Dermis microvascular lymphatic vessel endothelial cell (primary cell): ENCODE measurements at places on chromosomes 5 and 9. TPM values are rescaled to one million over a fixed set of nuclear protein-coding genes. Genes with fewer than 3 reads are reported as not detected.

The SEMA5A gene
- under 0.01 and 0.13 TPM in 2 replicates for total RNA-seq

The NEUROG1 gene
- not detected in 2 replicates for total RNA-seq

The CBY3 gene
- total RNA-seq = not detected in 2 replicates

The FSTL4 gene
- under 0.01 and 0.25 TPM in 2 replicates for total RNA-seq

The PCDH1 gene
- total RNA-seq = 25.9 and 37.4 TPM in 2 replicates

The TAF11L10 gene
- total RNA-seq = not detected in 2 replicates

The CNTFR gene
- not detected in 2 replicates for total RNA-seq

The LHX6 gene
- 1.9 and 3.2 TPM in 2 replicates for total RNA-seq
